ENCODE measurements at places on chromosomes 2 and 18. TPM values are rescaled to one million over a fixed set of nuclear protein-coding genes. Genes with fewer than 3 reads are reported as not detected.
A peak's percentile ranks its signal among the peaks of the same experiment; 100 is the strongest.

DNA sequence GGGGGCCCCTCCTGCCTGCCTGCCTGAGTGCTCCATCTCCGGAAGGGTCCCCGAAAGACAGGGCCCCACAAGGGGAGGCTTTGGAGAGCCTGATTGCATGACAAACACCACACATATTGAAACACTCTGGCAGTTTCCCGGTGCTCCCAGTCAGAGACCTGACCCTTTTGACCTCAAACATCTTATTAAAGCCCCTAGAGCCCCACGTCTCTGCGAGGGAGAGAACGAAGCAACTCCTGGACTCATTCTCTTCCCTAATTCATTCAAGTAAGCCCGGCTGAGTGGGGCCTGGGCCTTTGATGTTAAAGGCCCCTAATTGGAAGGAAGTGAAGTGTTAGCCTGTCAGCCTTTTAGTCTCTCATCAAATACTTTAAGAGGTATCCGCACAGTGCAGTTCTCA lies 335.6 kb downstream of the CYRIA start:
- DNase-seq: no peak

DNA sequence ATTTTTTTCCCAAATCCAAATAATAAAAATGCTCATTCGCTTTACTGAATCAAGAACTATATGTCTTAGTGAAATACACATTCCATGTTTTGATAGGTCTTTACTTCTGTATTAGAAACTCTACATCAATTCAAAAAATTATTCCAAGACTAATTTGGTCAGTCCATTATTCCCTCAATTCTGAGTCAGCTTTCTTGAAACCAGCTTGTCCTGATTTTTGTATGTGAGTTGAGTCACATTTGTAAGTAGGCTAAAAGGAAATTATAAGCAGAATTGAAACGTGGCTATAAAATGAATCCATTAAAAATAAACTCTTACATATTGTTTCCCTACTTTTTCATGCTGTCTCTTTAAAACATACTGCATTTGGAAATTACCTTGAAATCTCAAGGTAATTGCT lies 113.0 kb downstream of the DNER start:
- DNase-seq: no peak

DNA sequence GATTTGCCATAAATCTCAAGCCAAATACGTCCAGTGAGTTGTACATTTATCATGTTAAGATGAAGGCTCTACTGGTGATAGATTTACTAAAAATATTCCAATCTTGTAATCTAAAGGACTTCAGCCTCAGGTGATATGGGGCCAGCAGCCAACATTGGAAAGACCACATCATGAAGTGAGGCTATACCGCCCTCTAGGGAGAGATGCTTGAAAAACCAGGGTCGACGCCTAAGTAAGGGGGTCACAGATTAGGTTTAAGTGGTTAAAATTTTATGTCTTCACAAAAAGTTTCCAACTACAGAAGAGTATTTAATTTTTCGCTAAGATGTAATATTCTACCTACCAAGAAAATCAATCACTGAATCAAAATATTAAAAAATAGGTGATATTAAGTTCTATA lies 33.3 kb downstream of the DOCK10 start:
- peak; percentile 39 for DNase-seq

DNA sequence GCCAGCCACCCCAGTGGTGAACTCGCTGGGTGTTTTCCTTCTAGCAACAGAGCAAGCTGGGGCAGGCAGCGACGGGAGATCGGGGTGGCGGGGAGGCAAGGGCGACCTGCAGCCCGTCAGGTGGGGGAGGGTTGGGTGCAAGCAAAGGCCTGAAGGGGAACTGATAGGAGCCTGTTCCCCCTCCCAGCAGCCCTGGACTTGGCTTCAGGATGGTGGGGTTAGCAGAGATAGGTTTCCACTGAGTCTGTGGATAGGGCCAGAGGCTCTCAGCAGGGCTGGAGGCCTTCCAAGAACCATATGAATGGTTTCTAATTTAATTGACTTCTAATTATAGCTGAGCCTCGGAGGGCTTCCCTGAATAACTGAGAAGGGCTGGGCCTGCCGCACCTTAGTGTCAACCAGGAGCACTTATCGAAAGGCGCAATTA lies 55.3 kb downstream of the EDAR start:
- DNase-seq: no peak

DNA sequence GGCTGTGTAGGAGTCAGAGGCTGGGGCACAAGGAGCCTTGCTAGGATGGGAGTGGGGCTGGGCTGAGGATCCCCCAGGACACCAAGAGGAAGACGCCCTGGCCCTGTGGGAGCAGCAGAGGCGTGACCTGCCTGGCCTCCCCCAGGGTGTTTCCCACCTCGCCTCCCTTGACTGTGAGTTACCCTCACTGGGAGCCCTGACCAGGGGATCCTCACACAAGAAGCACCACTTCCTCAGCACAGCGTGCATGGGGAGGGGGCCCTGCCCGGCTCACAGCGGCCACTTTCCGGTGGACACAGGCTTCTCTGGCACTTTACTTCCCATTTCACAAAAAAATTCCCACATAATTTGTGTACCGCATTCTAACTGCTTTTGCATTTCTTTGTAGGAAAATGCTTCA lies 187.7 kb downstream of the EIPR1 start:
- DNase-seq: no peak

FSIP2 gene
- total RNA-seq: 0.21 TPM

CENPO gene
- total RNA-seq: 30.8 TPM

SLC16A14 gene
- 0.23 TPM for total RNA-seq

CCL20 gene
- total RNA-seq: 0.31 TPM

CRYGD gene
- not detected for total RNA-seq

FZD7 gene
- 17.4 TPM for total RNA-seq
